ENCODE measurements at places on chromosomes 16 and 17. TPM values are rescaled to one million over a fixed set of nuclear protein-coding genes. Genes with fewer than 3 reads are reported as not detected.

- DNase-seq, result no peak
These were observed 55.2 kb downstream of the TBC1D16 start for GRCh38 chr17:79980246-79981043.

- no peak for DNase-seq
These were observed 7.2 kb upstream of the MRTFB start for GRCh38 chr16:14063618-14064581.

DNA sequence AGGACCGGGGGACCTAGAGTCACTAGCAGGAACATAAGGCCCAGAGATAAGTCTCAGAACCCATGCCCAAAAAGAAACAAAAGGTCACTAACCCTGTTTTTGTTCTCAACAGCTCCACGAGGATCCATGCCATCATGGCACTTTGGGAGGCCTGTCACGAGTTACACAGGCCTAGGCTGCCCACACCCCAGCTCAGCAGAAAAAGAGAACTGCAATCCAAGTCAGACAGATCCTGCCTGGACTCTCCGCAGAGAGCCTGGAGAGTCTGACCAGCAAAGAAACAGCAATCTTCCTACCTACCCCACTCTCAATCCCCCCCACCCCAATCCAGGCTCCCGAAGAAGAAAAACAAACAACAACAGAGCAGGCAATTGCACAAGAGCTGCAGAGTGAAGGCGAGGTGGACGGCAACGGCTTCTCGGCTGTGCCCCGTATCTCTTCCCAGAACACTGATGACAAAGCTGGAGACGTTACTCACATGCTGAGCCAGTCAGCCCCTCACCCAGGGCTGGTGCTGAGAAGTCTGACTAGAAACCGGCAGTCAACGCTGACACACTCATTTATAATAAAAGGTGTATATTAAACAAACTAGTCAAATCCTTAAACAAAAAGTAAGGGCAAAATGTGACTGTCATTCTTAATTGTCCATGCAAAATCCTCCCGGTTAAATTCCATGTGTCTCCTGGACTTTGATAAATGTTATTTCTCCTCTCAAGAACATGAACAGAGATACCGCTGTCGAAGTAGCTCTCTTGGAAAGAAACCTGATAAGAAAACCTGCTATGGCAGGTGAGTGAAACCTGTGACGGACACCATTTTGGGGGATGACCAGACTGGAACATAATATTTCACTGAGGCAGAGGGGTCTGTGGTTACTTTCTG, 89.3 kb downstream of the SMG6 start:
- no peak for DNase-seq

- no peak for DNase-seq
These were observed 54.3 kb upstream of the WSB1 start for GRCh38 chr17:27239584-27239983.

GRCh38 chr17:59627770-59628171, 8.1 kb downstream of the CLTC start:
- DNase-seq, result no peak

DNA sequence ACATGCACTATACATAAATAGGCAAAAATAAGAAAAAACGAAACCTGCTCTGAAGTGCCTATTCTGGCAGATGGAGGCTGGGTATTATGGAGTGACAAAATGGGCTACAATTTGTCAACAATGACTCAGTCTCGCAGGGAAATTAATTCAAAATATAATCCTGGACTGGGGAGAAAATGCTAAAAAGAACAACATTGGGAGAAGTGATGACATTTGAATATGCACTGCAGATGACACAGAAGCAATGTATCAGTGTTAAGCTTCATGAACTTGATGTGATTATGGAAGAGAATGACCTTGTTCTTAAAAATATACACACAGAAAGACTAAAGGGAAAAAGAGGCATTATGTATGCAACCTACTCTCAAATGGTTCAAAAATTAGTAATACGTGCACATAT, 74.8 kb upstream of the PSMD7 start:
- DNase-seq, result no peak

DNA sequence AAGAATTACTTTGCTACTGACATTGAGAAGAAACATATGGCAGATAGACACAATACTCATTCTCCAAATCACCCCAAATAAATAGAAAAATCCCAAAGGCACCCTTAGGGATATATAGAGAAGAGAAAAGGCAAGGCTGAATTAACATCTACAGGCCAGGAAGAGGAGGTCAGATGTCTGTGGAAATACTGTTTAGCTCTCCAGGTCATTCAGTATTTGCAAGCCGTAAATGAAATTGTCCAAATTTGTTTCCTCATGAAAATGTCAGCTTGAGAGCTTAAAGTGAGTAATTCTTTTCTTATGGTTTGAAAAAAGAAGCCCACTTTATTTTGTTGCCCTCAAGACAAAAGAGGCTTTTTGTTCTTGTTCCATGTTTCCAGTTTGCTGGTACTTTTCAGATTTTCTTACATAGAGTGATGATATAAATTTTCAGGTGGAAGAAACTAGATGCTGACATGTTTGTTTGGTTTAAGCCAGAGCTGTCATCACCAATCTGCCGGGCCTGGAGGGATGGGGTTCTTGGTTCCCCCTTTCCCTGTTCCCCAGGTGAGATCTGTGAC, 189.0 kb downstream of the MAP2K4 start:
- no peak for DNase-seq

DNA sequence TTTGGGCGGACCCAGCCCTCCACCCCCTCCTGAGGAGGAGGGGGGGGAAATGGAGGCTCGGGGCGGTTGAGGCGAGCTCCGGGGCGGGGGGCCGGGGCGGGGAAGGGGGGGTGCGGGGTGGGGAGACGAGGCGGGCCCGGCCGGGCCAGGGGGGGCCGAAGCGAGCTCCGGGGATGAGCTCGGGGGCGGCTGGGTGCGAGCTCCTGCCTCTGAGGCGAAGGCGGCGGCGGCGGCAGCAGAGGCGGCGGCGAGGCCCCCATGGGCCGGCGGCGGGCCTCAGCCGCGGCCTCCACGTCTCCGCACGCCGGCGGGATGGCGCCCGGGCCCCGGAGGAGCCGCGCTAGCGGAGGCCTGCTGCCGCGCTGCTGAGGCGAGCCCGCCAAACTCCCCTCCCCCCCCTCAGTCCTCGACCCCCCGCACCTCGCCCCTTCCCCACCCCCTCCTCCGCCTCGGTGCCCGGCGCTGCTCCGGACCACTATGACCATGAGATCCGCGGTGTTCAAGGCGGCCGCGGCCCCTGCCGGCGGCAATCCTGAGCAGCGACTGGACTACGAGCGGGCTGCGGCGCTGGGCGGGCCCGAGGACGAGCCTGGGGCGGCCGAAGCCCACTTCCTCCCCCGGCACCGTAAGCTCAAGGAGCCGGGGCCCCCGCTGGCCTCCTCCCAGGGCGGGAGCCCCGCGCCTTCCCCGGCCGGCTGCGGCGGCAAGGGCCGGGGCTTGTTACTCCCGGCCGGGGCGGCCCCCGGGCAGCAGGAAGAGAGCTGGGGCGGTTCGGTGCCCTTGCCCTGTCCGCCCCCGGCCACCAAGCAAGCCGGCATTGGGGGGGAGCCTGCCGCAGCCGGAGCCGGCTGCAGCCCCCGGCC, 596 bp downstream of the MSL1 start:
- no peak for DNase-seq

DNA sequence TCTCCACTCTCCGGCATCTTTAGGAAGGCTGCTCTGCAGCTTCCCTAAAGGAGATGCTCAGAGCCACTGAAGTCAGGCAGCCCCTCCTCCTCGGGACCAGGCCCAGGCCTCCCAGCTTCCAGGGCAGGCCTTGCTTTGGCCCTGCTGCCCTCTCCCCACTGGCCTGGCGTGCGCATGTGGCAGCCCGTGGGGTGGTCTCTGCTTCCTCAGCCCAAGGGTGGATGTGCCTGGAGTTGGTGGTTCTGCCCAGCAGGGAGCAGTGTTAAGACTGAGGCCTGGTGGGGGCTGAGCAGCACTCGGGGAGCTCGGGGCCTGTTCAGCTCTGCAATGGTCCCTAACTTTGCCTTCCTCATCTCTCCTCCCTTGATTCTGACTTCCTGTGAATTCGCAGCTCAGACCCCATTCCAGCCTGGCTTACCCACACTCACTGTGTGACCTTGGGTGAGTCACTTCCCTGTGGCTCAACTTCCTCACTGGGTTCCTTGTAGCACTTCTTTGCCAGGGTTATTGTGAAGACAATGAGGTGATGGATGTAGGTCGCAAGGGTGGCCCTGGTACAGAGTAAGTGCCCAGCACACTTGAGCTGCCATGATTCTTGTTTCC, 63.2 kb downstream of the NKD1 start:
- DNase-seq, result peak; percentile 40

GRCh38 chr16:54000361-54000760, 286.2 kb downstream of the IRX3 start:
- DNase-seq, result no peak

DNA sequence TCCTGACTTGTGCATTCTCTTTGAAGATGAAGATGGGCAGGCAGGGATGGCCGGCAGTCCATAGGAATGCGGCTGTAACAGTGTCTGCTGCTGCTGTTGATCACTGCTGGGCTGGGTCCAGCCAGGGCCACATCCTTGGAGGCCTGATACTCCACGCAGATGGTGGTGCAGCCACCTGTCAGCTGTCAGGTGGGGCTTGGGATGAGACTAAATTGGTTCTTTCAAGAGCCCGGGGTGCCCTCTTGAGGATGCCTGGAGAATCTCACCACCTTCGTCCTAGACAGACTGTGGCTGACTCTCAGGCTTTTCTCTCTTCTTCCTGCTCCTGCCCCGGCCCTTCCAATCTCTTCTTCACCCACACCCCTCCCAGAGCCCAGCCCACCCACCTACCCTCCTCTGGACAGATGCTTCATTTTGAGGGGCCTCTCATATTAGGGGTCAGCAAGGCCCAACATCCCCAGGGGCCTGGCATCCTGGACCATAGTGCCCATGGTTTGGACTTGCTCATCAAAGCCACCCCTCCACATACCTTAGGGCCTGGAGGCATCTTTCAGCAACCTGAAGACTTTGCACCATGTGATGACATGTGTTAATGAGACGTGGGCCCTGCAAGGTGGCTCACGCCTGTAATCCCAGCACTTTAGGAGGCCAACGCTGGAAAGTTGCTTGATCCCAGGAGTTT, 19.1 kb downstream of the OSBPL7 start:
- DNase-seq, result peak; percentile 67

- no peak for DNase-seq
These were observed 98.3 kb downstream of the MSI2 start for GRCh38 chr17:57354673-57355072.

DNA sequence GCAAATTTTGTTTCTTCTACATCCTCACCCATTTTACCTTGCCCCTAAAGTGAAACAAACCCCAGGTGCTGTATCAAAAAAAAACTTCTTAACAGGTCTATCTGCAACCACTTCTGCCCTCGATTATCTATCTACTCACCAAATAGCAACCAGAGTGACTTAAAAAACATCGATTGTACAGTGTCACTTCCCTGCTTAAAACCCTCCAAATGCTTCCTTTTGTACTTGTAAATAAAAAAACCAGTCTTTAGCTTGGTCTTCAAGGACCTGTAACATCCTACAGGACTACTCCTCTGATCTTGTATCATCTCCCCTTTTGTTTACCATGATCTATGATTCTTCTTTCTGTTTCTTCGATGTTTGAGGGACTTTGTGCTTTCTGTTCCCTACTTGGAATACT, 82.7 kb upstream of the CORO6 start:
- DNase-seq, result no peak

- DNase-seq, result no peak
These were observed 232.3 kb downstream of the KATNIP start for GRCh38 chr16:27781981-27782880.

DNA sequence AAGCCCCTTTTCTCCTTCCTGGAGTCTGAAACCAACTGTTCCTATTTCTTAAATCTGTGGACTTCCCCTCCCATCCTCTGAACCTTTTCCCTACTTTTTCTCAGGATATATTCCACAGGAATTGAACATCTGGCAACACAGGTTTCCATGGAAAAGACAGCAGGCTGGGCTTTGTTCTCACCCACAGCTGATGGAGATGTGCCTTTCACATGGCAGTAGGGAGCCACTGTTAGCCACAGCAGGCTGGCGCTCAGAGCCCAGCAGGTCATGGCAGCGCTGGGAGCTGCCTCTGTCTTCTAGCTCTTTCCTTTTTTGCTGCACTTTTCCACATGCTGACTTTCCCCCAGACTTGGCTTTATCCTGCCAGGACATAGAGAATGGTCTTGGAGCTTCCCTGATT, 116.4 kb upstream of the NLRP1 start:
- DNase-seq, result no peak

DNA sequence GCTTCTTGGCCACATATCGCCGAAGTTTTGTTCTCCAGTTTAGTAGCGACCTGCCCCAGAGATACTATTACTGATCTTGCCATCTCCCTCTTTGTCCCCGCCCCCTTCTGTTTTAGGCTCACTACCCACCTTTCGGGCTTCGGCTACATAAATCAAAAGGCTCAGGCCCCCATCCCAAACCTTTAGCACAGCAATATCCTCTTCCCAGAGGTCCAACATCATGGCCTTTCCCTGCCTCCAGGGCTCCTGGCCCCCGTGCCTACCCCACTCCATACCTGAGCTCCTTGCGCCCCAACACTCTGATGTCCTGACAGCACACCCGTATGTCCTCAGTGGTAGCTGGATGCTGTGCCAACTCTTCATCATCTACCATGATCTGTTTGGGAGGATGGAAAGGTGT, 2.9 kb upstream of the PSMC5 start:
- no peak for DNase-seq

DNA sequence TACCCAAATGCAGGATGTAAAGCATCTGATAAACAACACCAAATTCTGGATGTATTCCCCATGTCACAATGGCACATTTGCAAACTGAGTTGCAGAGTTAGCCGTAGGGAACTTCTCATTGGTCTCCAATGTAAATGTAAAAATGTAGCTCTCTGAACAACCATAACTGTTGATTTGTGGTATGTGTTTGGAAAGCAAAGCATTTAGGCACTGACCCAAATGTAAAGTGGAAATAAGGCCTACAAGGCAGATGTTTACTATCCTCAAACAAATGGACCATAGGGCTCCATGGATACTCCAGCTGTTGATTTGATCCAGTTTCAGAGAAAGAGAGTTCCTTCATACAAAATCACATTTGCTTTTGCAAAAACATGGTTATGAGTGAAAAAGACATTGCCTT, 223.0 kb upstream of the ELAC2 start:
- no peak for DNase-seq

GRCh38 chr16:58850678-58851020, 116.5 kb upstream of the GOT2 start:
- no peak for DNase-seq

DNA sequence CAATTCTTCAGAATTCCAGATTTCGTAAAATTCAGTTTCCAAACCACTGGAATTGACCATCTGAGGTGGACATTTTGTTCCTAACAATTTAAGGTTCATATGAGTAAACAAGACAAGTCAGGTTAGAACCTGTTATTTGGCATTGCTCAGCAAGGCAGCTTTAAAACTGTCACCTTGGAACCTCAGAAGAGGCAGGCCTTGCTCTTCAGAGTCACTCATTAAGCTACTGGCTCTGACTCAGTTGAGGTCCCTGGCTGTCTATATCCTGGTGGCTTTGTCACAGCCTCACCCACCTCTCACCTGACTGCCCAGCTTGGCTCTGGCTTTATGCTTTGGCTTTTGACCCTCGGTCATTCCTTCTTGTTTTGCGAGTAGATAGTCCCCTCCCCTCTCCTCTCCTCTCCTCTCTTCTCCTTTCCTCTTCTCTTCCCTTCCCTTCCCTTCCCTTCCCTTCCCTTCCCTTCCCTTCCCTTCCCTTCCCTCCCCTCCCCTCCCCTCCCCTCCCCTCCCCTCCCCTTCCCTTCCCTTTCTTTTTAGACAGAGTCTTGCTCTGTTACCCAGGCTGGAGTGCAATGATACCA, 238.4 kb downstream of the SHISA9 start:
- no peak for DNase-seq

GRCh38 chr17:61211236-61211635, 188.4 kb upstream of the TBX2 start:
- DNase-seq, result no peak

ZFPM1 gene
- 3.8 TPM for total RNA-seq

PDK2 gene
- total RNA-seq, result 19.2 TPM

ZFHX3 gene
- total RNA-seq, result 12.3 TPM

DHRS7B gene
- total RNA-seq, result 24.3 TPM

Measured in HepG2 (cell line).